ENCODE measurements at places on chromosomes 12 and 14.

GRCh38 chr12:16763901-16764300 lies 157.9 kb upstream of the LMO3 start:
- DNase-seq, result no peak

DNA sequence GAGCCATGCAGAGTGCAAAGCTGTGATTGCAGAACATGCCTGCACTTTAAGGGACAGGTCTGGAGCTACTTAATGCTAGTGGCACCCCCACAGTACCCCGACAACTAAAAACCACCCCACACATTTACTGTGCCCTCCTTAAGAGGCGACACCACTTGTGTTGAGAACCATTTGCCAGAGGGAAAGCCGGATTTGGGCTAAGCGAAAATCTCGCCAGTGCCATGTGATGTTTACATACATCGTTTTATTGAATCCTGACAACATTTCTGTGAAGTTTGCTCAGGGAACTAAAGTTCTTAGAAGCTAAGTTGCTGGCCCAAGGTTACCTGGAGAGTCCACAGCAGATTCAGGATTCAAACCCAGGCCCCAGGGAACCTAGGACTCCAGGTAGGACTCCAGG lies 119.0 kb upstream of the FKBP4 start:
- no peak for DNase-seq

GRCh38 chr14:61037215-61037614 lies 56.2 kb downstream of the SLC38A6 start:
- no peak for DNase-seq

- DNase-seq, result no peak
These were observed 31.7 kb downstream of the ATP2A2 start for GRCh38 chr12:110312581-110313360.

DNA sequence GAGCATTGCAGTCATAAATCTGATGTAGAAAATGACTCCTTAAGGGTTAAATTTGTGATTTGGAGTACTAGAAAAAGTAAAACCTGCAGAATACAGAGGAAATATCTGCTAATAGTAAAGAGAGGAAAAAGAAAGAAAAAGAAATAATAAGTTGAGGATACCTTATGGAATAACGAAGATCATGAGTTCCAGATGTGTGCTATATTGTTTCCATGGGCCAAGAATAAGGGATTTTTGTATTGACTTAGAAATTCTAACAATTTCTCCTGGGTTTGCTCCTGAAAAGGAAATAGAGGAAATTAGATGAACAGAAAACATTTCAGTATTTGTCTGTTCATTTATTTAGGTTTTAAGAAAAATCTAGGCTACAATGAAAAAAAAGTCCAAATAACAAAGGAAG lies 115.3 kb downstream of the ALG10B start:
- DNase-seq, result no peak

DNA sequence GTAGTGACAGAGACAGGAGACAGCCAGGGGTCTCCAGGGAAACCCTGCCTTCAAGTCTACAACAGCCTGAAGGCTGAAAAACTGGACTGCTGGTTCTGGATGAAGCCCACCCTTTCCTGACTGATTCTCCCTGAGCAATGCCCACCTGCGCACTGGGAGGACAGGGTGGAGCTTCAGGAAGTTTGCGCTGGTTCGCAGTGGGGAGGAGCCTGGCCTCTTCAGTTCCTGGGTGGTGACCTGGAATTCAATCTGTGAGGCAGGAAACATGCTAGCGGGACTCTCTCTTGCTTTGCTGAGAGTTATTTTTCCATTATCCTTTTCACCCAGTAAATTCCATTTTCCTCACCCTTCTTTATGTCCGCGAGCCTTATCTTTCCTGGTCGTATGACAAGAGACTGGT lies 600.8 kb downstream of the TRHDE start:
- no peak for DNase-seq

DNA sequence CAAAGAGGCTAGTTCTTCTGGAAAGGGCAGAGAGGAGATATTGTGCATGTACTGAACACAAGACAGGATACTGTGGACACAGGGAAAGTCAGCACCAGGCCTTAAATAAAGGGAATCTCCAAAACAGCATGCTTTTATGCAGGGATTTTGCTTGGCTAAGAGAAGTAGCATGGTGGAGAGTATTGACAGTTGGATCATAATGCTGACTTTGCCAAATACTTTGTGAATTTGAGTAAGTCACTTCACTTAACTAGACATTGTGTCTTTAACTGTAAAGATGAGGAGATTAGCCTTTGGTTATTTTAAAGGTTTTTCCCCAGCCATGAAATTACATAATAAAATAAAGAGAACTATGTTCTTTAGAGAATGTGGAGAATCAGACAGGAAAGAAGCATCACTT lies 24.5 kb downstream of the GALNT8 start:
- no peak for DNase-seq

DNA sequence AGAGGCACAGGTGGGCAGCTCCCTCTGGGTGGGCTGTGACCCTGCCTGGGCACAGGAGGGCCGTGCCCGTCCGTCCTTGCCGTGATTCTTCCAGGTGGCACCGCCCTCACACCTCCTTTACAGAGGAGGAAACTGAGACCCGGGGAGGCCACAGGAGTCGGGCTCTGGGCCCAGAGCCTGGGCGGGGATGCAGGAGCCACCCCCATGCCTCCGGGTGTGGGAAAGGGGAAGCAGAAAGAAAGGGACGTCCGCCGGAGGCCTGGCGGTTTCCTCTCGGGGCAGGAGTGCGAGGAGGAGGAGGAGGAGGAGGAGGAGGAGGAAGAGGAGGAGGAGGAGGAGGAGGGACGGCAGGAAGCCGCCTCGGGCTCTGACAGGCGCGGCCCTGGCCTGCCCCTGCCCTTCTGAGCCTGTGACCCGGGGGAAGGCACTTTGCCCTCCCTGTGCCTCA lies 23.0 kb downstream of the SH2B3 start:
- no peak for DNase-seq

- DNase-seq, result no peak
These were observed 144.8 kb downstream of the KCNA5 start for GRCh38 chr12:5188472-5188871.

DNA sequence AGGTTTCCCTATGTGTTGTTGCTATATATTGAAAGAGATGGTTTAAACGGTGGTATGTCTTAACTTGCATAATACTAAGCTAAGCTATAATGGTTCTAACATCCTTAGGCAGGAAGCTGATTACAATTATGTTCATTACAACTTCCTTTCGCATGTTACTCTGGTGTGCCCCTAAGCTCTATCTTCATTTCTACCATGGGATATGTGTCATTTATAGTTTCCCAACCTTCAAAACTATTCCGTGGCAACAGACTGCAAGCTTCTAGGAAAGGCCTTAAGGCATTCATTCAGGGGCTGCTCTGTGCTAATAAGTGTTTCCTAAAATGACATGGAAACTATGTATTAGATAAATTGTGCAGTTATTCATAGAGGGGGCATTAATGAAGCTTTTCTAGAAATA lies 294.6 kb downstream of the GXYLT1 start:
- DNase-seq, result no peak

- no peak for DNase-seq
These were observed 57.4 kb downstream of the ACTN1 start for GRCh38 chr14:68921666-68922065.

GRCh38 chr14:100962494-100962893 lies 59.0 kb upstream of the RTL1 start:
- DNase-seq, result no peak

GRCh38 chr14:51014625-51015024 lies 70.3 kb upstream of the PYGL start:
- no peak for DNase-seq

DNA sequence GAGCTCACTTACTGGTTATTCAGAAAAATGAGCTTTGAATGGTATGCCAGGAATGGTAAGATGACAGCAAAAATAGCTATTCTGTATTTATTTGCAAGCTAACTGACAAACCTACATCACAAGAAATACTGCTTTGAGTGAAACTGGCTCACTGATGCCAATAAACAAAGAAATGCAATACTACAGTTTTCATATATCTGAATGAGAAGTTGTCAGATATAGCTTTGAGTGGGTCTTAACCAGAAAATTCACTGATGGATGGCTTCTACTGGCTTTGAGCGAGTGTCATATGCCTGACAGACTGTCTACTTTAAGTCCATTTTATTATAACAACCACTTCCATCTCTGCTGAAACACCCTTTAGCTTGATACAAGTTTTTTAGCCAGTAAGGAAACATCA lies 330.1 kb downstream of the NELL2 start:
- no peak for DNase-seq

DNA sequence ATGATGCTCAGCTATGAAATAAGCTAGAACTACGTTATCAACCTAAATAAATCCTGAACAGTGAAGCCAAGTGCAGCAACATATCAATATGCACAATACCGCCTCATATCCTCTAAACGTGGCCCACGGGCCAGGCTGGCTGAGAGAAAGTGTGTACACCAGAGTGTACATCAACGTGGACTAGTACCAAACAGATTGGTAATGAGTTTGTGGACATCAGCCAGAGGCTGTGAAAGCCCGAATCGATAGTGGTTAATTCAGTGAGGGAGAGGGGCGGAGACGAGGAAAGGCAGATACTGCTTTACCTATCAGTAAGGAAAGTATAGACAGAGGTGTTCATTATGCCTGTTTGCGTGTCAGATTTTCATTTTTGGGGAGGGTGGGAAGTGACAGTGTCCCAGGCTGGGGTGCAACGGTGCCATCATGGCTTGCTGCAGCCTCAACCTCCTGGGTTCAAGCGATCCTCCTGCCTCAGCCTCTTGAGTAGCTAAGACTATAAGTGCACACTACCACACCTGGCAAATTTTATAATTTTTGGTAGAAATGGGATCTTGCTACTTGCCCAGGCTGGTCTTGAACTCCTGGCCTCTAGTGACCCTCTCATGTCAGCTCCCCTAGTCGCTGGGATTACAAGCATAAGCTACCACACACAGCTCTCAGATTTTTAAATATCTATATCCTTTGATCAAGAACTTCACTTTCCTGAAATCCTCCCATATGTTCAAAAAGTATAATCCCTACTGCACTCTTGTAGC lies 50.1 kb downstream of the ANAPC7 start:
- no peak for DNase-seq

GRCh38 chr14:46137786-46138185 lies 513.8 kb downstream of the RPL10L start:
- no peak for DNase-seq

GRCh38 chr12:6850796-6851152 lies 312 bp downstream of the CDCA3 start:
- no peak for DNase-seq

DNA sequence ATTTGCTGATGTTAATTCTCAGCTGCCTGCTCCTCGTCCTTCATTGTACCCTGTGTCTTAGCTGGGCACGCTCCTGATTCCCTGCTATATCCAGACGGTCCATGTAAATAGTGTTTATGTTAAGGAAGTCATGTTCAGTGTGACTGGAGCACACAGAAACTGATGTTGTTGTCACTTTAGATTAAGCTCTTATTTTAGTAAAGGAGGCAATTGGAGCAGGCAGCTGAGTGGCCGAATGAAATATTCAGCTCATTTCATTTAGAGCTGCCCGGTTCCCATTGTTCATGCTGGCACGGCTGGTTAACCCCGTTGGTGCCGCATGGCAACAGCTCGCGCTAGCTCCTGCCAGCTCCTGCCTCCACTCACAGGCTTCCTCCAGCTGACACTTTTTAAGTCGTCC lies 446.8 kb upstream of the SOX5 start:
- DNase-seq, result no peak

DNA sequence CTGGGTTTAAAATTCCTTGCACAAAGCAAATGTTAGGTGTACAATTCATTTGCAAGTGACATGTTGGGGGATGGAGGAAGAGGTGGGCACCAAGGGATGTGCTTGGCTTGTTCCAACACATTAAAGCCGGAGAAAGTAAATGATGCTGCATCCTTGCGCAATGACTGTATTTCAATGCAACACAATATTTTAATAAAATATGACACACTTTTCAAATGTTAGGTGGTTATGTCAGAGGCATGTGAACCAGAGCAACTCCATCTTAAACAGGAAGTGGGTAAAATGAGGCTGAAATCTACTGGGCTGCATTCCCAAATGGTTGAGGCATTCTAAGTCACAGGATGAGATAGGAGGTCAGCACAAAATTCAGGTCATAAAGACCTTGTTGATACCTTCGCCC lies 53.6 kb upstream of the ARHGAP5 start:
- DNase-seq, result no peak

DNA sequence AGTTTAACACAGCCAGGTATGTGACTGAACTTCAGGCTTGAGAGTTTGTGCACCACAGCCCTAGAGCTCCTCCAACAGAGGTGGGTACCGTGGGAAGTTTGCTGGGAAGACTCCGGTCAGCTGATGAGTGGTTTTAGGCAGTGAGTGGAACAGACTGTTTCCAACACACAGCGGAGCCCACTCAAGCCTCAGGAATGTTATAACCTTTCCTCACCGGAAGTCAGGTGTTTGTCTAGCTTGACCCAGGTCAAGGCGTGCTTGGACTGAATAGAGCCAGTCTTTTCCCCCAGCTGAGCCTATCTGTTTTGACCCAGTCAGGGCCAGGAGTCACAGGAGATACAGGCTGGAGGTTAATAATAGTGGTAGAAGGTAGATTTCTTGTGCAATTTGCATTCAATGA lies 138.4 kb upstream of the PARP11 start:
- DNase-seq, result no peak

- no peak for DNase-seq
These were observed 219.1 kb upstream of the PKP2 start for GRCh38 chr12:33115716-33116115.

GRCh38 chr12:131619736-131620506 lies 91.0 kb upstream of the SFSWAP start:
- DNase-seq, result no peak

DNA sequence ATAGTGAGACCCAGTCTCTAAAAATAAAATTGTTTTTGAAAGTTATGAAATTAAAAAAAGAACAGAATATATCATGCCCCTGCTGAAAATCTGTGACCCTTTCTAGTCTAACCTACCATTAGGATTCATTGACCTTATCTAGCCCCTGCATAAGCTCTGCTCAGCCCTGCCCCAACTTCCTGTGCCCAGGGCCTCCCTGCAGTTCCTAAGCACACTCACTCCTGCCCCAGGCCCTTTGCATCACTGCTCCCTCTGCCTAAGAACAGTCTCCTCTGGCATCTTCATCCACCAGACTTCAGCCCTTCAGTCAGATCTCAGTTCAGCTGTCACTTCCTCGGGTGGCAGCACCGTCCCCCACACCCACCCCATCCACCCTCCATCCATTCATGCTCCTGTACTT lies 55.4 kb downstream of the SCARB1 start:
- DNase-seq, result no peak

DNA sequence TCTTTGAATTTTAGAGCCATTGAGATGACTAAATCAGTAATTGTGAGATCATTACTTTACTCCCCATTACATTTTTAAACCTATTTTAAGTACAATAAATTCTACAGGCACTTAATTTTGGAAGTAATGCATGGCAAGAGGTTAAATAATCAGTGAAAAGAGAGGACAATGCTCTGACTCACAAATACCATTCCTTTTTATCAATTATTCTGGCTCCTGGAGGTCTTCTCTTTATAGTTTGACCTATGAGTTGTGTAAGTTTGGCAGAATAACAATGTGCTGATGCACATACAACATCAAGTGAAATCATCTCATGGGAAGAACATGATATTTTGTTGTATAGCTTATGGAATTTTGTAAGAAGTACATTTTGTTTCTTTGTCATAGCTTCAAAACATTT lies 166.7 kb downstream of the TMTC3 start:
- DNase-seq, result no peak

- DNase-seq, result no peak
These were observed 181.9 kb downstream of the PAH start for GRCh38 chr12:102735104-102735503.

GRCh38 chr12:110224379-110225304 lies 56.4 kb upstream of the ATP2A2 start:
- no peak for DNase-seq

GRCh38 chr12:98238515-98239130 lies 276.8 kb upstream of the TMPO start:
- no peak for DNase-seq
